ENCODE measurements at places on chromosomes 1 and 21. TPM values are rescaled to one million over a fixed set of nuclear protein-coding genes. Genes with fewer than 3 reads are reported as not detected.

ATP1A4 gene
- total RNA-seq: not detected

NHLH1 gene
- total RNA-seq: under 0.01 TPM

SFN gene
- total RNA-seq: 0.28 TPM

IL20 gene
- not detected for total RNA-seq
